Posterior vena cava (tissue), 2 donors: ENCODE measurements at places on chromosomes 4 and X.
A peak's percentile ranks its signal among the peaks of the same experiment; 100 is the strongest.

DNA sequence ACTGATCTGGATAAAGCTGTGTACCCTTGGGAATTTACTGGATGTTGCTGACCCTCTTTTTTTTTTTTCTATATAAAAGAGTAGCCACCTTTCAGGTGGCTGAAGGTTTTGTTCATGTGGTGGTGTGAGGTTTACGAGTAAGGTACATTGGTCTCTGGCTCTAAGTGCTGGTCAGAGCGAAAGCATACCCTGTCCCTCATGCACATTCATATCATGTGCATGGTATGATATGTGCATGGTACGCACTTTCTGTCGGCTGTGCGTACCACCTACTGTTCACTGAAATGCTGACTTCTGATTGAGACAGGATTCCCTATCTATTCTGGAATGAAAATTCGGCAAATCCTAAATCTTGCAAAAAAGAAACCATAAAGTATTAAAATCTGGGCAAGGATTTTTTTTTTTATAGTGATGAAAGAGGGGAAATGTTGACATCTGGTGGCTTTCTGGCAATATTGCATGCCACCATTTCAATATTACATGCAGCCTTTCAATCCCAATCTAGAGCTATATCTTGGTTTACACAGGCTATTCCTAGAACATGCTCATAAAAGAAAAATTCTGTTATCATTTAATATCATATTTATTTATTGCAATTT, 32.8 kb downstream of the FAM149A start:
- no peak for DNase-seq

DNA sequence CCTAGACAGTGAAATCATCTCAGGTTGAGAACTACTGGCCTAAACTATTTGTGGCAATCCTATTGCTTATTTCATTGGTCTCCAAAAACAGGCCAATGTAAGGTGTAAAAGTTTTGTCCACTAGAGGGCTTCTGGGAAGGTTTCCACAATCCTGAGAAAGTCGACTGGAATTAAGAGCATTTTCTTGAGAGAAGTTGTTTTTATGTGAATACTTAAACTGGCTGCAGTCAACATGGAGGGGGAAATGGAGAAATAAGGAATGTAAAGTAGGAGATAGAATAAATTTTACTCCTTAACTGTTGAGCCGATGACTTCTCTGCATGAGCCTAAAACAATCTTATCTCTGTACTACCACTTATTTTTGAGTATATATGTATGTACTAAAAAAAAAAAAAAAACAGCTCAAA, 11.0 kb upstream of the EIF4E start:
- DNase-seq = no peak

GRCh38 chrX:10833299-10834169, 213.1 kb upstream of the MID1 start:
- peak; percentile 78 for DNase-seq

DNA sequence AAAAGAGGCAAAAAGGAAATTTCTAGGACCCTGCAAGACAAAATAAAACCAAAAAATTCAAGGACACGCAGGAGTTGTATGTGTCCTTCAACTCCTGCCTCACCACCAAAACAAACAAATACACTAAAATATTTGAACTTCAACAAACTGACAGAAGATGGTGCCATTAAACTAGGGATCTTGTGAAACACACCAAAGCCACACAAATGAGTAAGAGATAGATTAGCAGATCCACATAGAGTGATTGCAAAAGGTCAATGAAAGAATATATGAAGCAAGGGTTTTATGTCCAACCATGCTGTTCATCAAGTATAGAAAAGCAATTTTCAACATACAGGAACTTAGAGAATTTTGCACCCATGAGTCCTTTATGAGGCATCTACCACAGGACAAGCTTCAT, 40.1 kb upstream of the SCML1 start:
- no peak for DNase-seq

DNA sequence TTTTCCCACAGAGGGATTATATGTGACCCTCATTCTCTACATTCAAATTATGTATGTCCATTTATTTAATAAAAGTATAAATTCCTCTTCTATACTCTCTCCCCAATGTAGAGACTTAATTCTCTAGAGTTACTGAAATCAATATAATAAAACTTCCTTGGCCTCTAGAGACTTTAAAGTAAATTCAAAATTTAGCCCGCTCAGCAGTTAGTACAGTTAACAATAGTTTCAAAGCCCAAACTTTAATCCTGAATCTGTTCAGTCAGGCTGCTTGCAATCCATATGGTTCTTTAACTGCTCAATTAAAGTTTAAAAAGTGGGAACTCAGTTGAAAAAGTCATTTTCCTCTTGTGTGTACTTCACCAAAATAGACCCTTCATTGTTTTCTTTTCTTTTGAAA, 2558.4 kb downstream of the ARAP2 start:
- DNase-seq = no peak
